ENCODE measurements at places on chromosomes 6 and 20.

DNA sequence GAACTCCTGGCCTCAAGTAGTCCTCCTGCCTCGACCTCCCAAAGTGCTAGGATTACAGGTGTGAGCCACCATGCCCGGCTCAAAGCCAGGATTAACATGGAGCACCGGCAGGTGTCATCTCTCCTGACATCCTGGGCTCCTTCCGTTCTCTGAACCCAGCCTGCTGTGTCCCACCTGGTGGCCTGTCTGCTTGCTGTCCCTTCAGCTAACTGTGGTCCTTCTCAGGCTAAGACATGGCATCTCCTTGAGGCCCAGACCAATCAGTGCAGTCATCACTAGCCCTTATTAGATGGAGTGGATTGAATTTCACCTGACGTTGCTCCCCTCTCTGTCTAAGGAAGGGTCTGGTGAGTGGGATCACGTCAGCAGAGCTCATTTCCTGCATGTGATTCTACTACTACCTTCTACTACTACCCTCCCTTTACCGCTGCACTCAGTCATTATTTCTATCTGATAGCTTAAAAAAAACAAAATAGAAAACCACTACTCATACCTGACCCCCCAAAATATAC is 28.0 kb upstream of the SYNJ2 start:
- DNase-seq = no peak

- DNase-seq = no peak
Observed at GRCh38 chr6:31144970-31145340, 6.1 kb upstream of the PSORS1C2 start.

DNA sequence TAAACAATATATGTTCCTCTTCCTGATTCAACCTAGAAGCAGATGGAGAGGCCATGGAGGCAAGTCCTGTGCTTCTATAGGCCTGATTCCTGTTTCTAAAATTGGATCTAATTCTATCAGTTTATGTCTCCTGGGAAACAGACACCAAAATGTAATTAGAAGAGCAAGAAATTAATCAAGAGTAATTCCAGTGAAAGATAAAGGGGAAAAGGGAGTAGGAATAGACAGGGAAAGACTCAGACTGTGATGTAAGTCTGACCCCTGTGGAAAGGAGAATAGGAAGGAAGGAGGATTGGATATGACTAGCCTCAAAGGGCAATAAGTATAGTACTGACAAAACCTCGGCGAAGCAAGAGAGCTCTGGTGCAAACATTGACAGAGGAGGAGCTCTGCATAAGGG is 33.9 kb upstream of the FBXO30 start:
- no peak for DNase-seq

GRCh38 chr6:110471726-110472365 is 4.6 kb downstream of the SLC22A16 start:
- no peak for DNase-seq

- DNase-seq = no peak
Observed at GRCh38 chr20:15058841-15059240, 721.4 kb upstream of the FLRT3 start.

DNA sequence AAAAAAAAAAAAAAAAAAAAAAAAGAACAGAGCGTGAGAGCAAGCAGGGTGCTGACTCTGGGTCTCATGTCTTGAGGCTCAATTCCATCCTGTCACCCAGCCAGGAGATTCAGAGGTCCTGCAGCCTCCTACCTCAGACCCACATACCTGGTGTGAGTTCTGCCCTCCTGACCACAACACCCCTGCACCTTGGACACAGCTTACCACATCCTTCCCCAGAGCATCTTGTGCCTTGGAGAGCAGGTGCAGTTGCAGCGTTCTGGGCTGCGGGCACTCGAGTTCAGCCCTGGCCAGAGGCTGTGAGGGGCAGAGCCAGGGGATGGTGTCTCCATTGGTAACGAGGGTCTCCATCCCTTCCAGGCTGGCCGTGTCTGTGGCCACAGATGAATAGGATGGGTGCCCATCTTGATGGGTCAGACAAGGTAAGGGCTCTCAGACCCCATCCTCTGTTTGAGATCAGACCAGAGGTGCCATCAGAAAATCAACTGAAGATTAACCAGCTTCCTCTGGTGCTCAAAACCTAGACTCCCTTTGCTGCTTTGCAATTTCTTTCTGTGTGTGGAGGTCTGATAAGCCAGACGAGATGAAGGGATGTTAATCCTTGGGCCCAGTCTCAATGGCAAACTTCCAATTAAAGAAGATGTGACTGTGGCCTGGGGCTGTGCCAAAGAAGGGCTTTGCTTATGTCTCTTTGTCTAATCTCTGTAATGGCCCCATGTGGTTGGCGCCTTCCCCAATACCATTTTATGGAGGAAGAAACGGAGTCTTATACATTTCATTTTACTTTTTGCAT is 14.7 kb upstream of the ZNF831 start:
- DNase-seq = no peak

DNA sequence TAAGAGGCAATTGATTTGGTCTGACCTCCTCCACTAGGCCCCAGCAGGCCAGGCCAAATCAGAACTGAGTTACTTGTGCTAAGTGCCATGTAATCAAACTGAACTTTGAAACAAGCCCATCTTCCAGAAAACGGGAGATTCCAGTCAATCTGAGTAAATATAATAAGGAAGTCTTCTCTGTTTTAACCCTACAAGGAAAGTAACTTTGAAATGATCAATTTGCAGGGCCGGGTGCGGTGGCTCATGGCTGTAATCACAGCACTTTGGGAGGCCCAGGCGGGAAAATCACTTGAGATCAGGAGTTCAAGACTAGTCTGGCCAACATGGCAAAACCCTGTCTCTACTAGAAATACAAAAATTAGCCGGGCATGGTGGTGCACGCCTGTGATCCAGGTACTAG is 2.0 kb upstream of the SHLD1 start:
- DNase-seq = no peak

DNA sequence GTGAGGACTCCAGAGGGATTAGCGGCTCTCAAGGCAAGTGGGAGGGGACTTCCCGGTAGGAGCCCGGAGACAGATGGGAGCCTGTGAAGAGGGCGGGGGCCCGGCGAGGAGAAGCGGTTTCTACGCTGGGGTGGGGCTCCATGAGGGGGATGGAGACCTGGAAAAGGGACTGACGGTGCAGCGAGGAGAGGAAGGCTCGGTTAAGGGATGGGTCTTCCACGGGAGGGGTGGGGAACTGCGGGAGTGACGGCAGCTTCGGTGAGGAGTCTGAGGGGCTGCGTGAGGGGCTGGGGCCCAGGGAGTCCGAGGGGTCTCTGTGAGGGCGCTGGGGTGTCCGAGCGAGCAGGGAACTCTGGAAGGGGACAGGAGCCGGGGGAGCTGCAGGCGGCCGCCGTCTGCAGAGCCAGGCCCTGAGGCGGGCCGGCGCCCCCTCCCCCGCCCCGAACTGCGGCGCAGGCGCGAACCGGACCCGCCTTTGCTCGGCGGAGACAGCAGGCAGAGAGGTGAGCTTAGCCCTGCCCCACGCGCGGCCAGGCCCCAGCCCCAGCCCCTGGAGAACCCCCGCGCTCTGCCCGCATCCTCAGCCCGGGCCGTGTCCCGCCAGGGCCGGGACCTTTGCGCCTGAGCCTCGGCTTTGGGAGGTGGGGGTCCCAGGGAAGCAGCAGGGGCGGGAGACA is at the start of gene NRSN2:
TSS of gene NRSN2 (plus strand) at position 472 of the 677 bp plus-strand sequence. CDS start 2,533 bp downstream, outside the sequence.
- DNase-seq = no peak

DNA sequence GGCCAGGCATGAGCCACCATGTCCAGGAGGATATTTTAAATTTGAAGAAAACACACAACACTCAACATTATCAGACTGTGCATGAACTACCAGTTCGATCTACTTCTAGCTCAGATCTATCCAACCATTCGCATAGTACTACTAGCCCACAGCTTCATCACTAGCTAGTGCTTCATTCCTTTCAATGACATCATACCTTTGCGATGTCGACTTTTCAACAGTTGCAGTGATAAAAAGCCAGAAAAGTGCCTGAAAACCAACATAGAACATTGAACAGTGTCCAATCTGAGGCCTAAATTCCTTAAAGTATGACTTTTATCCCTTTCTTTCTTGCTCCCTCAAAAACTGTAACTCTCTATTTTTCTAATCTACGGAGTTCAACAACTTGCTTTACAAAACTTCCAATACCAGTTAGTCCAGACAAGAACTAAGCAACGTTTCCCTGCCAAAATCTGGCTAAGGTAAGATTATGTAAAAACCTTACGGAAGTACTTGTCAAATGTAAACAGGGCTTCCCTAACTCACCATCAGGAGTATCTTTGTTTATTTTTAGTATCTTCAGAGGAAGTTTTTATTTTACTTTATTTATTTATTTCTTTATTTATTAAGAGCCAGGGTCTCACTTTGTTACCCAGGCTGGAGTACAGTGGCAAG is 434.0 kb upstream of the JARID2 start:
- no peak for DNase-seq

- no peak for DNase-seq
Observed at GRCh38 chr6:108715832-108716231, 132.4 kb upstream of the ARMC2 start.

DNA sequence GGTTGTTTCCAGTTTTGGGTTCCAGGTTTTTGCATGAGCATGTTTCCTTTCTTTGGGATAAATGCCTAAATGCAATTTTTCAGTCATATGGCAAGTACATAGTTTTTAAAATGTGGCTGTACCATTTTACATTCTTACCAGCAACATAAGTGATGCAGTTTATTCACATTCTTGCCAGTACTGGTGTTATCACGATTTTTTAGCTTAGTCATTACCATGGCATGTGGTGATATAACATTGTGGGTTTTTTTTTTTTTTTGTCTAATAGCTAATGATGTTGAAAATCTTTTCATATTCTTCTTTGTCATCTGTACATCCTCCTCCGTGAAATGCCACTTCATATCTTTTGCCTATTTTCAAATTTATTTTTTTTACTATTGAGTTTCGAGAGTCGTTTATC is 2.9 kb upstream of the TDRD6 start:
- no peak for DNase-seq

- no peak for DNase-seq
Observed at GRCh38 chr20:49699200-49699992, 14.3 kb downstream of the B4GALT5 start.

GRCh38 chr6:7572213-7572943 is 17.6 kb upstream of the SNRNP48 start:
- DNase-seq = no peak

GRCh38 chr6:84976526-84977362 is 212.3 kb upstream of the TBX18 start:
- DNase-seq = no peak

DNA sequence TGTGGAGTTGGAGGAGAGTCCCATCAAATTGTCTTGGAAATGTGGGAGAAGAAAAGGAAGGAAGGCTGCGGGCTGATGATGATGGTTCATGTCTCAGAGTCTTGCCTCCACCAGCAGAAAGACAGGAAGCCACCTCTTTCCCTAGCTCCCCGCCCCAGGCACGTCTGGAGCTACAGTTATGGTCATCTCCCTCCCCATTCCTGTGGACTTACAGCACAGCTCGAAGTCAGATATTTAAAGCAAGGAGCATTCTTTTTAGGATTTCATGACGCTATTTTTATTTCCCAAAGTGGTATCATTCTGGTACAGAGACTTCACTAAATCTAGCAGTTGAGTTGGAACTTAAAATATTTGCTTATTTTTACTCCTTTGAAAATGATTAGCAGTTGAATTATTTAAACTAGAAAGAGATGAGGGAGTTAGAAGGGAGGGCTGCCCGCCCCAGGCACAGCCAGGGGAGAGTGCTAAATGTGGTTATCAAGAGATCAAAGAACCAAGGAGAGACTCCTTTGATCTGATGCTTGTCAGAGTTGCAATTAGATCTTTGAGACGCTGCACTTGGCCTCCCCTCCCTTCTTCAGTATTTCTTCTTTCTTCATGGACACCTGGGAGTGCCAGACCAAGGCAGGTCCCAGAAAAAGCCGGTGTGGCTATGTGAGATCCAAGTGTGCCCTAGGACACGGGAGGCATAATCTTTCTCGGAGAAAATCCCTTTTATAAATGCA is 199.9 kb upstream of the SOX4 start:
- no peak for DNase-seq

GRCh38 chr6:74447013-74447412 is 751.0 kb downstream of the CD109 start:
- DNase-seq = no peak

DNA sequence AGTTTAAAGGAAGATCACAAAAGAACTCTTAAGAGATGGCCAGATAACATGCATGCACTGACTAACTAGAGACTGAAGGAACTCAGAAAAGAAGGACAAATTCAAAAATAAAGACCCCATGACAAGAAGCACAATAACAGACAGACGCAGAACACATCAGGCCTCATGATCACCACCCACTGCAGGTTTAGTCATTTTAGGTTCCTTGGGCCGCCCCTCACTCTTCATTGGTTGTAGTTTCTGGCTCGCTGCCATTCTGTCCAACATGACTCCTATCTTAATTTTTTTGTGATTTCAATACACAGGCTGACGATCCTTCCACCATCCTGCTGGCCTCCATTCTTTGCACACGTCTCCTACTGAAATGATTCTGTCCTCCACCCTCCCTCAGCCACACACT is 21.6 kb downstream of the STX7 start:
- no peak for DNase-seq

GRCh38 chr6:116975600-116975999 is 98.6 kb downstream of the RFX6 start:
- DNase-seq = no peak

DNA sequence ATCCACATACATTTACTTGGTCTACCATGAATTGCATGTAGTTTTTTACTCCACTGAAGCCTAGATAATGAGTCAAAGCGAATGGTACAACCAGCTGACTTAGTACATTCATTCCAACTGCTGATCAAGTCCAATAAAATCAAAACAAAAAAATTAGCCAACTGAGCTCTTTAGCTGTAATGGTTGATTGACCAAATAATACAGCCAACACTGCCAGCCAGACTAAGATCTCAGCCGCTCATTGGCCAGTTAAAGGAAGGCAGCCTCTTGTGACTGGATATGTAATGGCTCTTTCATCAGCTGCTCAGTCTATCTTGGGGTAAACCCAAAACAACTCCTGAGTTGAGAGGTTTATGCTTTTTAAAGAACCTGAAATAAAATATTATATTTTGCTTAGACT is 204.3 kb upstream of the RSPO3 start:
- DNase-seq = no peak

DNA sequence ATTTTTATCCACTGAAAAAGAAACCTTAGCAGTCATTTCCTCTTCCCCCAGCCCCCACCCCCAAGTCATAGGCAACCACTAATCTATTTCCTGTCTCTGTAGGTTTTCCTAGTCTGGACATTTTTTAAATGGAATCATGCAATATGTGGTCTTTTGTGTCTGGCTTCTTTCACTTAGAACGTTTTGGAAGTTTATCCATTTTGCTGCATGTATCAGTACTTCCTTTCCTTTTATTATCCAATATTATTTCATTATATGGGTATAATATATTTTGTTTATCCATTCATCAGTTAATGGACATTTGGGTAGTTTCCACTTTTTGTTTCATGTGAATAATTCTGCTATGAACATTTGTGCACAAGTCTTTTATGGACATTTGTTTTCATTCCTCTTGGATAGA is 99.3 kb upstream of the BMP5 start:
- no peak for DNase-seq

DNA sequence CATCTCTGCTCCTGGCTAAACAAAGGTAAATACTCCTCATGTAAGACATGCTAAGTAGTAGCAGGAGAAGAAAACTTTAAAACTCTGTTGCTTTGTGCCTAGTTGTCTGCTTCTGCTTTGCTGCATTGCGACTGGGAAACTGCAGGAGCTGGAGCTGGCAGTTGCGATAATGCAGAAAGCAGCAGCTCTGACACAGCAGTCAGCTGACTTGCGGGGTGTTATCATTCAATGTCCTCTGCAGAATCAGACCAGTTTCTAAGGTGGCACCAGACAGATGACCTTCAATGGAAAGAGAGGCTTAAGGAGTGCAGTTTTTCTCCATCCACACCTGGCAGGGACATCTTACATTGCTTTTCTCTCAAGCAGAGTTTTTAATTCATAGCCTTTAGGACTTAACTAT is 69.9 kb upstream of the SOX4 start:
- DNase-seq = no peak

Data from activated T-cell treated with anti-CD3 and anti-CD28 coated beads for 1 hour (primary cell).